ENCODE measurements at places on chromosomes 12 and 14.

GRCh38 chr14:91851563-91851962, 15.8 kb downstream of the TC2N start:
- DNase-seq, result no peak

- DNase-seq, result no peak
These were observed 534.0 kb downstream of the FUT8 start for GRCh38 chr14:65946494-65946893.

DNA sequence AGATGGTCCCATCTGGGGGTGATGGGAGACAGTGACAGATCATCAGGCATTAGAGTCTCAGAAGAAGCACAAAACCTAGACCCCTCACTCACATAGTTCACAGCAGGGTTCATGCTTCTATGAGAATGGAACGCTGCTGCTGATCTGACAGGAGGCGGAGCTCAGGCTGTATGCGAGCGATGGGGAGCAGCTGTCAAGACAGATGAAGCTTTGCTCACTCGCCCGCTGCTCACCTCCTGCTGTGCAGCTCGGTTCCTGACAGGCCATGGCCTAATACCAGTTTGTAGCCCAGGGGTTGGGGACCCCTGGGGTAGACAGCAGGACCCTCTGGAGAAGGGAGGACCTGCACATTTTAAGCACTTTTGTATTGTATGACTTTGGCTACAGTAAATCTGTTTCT, 111.2 kb downstream of the LGMN start:
- no peak for DNase-seq

- DNase-seq, result no peak
These were observed 19.9 kb upstream of the NEDD1 start for GRCh38 chr12:96886998-96887677.

DNA sequence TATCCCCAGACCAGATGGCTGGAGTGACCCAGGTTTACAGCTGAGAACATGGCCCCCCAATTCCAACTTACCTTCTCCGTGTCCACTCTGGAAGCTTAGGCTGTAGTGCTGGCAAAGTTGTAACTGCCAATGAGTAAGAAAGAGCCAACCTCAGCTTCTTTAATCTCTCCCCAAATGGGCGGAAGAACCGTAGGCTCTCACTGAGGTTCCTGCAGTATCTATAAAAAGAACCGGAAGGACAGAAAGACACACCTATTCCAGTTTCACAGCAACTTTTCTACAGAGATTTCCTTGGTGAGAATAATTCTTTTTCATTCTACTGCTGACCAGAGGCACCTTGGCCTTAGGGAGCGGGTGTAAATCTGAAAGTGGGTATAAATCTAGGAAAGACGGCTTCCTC, at the start of gene GPRC5D:
Gene GPRC5D (minus strand): TSS at position 135 of the 400 bp plus-strand sequence. CDS start 1,786 bp downstream, outside the sequence.
- DNase-seq, result no peak

DNA sequence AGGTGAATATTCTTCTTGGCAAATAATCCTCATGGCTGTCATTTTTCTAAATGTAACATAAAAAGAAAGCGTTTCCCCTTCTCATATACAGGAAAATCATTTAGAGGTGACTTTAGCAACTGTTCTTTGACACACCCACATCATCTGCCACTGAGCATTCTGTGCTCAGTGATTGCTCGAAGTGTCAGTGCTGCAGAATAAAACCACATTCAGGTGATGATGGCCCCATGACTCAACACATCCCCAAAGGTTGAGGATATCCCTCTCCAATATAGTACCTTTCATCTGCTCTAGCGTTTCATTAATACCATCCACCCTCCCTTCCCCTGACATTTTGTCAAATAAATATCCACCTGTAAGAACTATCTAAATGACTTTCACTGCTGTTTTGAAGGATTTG, 28.7 kb upstream of the CPSF6 start:
- DNase-seq, result no peak

- DNase-seq, result no peak
These were observed 85.9 kb downstream of the FBXW8 start for GRCh38 chr12:116996621-116997020.

DNA sequence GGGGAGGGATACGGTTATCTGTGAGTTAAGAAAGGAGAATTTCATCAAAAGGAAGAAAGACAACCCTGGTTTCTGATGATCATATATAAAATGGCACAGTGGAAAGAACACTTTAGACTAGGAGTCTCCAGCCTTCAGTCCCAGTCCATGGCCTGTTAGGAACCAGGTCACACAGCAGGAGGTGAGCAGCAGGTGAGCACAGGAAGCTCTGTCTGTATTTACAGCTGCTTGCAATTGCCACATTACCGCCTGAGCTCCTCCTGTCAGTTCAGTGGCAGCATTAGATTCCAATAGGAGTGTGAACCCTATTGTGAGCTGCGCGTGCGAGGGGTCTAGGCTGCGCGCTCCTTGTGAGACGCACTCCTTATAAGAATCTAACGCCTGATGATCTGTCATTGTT, 137.9 kb downstream of the BTG1 start:
- no peak for DNase-seq

DNA sequence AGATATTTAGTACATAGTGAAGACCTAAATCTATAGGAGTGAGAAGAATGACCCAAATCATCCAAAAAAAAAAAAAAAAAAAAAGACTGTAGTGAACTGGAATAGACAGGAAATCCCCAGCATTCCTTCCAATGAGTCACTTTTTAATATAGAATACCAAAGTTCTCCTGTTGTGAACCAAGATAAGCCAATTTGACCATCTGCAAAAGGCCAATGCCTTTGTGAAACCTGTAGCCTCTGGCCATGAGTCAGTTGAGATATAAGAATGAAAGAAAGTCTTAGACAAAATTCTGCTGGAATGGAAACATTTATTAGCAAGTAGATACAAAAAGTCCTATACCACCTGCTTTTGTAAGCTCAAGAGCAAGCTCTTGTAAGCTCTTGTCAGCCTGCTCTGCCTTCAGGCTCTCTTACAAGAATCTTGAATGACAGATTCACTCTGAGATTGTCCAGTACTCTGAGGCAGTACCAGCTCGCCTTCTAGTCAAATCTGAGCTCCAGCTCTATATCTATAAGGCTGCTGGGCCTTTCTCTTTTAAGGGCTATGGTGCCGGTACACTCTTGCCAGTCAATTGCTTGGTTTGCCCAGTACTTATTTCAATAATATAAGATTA, 243.0 kb upstream of the TMTC1 start:
- DNase-seq, result no peak

DNA sequence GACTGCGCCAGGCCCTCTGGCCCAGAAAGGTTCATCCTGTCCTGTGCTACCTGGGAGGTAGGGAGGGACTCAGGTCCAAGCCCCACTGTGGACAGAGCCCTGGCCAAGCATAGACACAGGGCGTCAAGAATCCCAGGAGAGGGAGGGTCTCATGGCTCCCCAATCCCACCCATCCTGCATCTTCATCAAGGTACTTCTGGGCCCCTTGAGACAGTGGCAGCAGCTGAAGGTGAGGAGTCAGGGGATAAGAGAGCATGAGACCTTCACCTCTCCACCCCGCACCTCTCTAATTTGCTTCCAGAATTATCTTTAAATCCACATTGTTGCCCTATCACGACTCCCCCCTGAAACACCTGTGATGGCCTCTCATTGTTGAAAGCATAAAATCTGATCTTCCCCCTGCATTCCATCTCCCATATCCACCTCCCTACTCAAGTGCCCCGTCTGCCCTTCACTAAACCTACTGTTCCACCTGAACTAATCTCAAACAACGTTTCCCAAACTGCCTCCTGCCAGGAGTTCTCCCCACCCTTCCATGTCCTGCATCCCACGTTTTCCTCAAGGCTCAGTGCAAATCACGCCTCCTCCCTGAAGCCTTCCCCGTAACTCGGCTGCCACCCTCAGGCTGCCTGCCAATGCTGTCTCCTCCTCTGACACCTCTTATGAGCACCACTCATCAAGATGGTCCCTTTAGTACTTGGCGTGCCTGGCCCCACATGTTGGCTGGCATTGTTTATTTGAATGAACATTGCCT, 27.1 kb downstream of the KRT18 start:
- no peak for DNase-seq

- no peak for DNase-seq
These were observed 3.1 kb upstream of the ANKRD33 start for GRCh38 chr12:51884676-51885229.

DNA sequence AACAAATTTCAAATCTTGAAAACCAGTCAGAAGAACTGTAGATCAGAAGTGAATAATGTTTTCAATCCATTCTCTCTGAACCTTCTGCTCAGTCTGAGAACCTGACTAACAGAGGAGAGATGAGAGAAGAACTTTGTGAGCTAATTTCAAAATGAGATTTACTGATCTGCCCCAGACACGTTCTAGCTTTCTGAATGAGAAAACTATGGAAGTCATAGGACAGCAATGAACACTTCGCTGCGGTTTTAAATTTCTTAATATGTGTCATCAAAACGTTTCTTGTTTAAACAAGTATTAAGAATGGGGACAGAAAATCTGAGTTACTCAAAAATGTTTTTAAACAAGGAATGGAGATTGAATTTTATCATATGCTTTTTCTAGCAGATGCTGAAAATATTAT, 66.6 kb upstream of the FAR2 start:
- DNase-seq, result no peak

DNA sequence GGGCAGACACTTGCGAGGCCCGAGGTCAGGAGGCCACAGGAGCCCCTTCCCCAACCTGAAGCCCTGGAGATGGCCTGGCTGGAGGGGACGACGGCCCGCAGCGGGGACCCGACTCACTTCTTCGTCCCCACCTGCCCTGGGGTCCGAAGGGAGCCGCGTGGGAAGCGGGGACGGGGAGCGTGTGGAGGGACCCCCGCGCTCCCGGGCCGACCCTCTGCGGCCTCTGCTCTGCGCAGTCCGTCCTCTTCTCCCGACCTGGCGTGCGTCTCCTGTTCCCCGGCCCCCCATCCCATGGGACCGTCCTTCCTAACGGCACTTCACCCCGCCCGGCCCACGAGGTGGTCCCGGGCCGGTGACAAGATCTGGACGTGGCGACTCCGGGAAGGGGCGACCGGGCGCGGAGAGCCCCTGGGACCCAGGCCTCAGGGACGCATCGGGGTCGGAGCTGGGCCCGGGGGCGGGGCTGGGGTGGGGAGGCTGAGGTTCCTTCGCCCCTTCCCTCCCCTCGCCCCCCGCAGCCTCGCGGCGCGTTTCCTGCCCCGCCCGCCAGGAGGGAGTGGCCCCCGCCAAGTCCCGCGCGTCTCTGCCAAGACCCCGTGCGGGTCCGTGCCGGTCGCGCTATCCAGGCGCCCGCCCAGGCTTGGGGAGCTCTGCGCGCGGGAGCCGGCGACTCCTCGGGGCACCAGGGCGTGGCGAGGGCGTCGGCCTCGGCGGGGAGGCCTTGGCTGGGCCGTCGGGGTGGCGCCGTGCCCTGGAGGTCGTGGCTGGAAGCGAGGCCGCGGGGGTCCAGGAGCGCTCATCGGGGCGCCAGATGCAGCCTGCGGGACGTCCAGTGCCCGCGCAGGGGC, 97.1 kb downstream of the TNFAIP2 start:
- no peak for DNase-seq

- peak; percentile 27 for DNase-seq
These were observed 1318.4 kb downstream of the TMEM121 start for GRCh38 chr14:106844608-106845285.

DNA sequence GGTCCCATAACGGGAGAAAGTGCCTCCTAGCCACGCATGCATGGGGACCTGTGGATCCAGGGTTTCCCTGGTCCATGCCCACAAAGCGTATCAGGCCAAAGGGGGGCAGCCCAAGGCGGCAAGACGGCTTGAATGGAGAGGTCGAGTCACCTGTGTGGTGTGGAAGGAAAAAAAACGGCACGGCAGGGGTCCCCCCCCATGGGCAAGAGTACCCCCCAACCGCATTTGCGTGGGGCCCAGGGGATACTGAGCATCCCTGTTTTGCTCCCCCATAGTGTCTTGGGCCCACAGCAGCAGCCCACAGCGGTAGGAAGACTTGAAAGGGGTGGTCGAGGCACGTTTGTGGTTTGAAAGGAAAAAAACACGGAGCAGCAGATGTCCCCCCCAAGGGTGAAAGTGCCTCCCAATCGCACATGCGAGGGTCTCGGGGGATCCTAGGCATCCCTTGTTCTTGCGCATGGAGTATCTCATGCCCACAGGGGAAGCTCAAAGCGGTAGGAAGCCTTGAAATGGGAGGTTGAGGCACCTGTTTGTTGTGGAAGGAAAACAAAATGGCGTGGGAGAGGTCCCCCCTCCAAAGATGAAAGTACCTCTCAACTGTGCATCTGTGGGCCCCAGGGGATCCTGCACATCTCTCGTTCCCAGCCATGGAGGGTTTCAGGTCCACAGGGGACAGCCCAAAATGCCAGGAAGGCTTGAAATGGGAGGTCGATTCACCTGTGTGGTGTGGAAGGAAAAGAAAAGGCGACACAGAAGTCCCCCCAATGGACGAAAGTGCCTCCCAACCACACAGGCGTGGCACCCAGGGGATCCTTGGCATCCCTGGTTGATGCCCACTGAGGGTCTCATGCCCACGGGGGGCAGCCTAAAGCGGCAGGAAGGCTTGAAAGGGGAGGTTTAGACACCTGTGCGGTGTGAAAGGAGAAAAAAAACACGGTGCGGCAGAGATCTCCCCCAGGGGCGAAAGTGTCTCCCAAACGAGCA, 577.5 kb downstream of the ALG10 start:
- DNase-seq, result no peak

- DNase-seq, result no peak
These were observed 307.9 kb downstream of the PDZRN4 start for GRCh38 chr12:41496009-41496408.

DNA sequence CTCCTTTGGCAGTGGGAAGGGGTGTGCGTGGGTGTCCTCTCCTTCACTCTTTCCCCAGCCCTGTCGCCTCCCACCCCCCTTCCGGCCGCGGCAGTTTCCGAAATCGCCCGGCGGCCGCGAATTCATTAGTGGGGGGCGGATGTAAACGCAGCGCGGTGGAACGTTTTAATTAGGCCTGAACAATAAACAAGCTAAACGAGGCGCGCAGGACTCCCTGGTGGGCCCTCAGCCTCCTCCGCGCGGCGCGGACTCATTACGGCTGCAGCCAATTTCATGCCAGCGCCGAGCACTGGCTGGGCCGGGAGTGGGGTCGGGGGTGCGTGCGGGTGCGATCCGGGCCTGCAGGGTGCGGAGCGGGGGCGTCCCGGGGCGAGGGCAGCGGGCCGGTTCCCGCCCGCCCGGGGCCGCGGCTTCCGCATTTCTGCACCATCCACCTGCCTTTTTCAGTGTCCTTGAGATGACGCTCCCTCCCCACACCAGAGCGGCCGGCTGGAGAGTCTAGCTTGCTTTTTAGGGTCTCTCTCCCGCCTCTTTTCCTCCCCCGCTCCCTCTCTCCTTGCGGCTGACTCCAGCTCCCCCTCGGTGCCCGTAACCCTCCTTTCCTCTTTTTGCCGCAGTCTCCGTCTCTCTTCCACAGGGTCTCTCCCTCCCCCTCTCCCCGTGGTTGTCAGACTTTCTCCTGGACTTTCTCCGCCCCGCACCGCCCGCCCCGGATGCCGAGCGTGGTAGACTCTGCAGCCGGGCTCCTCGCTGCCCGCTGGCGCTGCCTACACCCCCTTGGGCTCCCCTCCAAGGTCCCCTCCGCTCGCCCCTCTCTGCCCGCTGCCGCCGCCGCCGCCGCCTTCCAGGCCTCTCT, at the start of gene CISTR:
Gene CISTR (minus strand): TSS at position 644 of the 856 bp plus-strand sequence.
- DNase-seq, result no peak
